ENCODE measurements at places on chromosomes 13 and 19.

DNA sequence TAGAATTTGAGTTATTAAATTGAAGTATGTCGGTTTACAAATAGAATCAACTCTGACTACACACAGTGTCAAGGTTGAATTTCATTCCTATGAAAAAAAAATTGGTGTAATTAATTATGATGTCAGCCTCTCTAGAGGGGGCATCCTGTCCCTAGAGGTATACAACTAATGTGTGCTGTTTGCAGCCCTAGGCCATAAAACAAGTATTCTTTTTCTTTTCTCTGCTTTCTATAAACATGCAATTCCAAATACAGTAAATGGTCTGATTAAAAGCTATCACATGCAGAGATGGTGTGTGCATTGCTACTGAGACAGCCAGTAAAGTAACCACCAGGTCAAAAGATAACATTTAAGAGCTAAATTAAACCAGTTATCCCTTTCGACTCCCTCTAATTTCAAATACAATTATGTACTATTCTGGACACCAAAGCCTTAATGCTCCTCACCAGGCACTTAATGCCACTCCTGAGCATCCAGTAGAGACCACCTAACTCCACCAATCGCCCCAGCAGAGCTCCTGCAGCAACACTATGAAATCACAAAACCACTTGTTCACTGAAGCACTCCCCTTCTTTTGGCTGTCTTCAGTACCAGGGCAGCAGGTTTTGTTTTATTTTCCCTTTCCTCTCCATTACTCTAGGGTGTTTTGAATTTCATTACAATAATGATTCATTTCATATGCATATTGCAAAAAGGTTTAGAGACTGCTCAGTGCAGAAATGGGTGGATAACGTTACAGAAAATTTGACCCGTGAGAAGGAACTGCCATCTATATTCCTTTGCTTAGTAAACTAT, 426.9 kb downstream of the PCDH9 start:
- no peak for DNase-seq
- H3K4me3 ChIP-seq: no peak overlapping the region
- H3K27ac ChIP-seq: no peak overlapping the region
- H3K27me3 ChIP-seq: no peaks in the 10 kb centered on the region
- no peaks in the 10 kb centered on the region for H3K36me3 ChIP-seq

DNA sequence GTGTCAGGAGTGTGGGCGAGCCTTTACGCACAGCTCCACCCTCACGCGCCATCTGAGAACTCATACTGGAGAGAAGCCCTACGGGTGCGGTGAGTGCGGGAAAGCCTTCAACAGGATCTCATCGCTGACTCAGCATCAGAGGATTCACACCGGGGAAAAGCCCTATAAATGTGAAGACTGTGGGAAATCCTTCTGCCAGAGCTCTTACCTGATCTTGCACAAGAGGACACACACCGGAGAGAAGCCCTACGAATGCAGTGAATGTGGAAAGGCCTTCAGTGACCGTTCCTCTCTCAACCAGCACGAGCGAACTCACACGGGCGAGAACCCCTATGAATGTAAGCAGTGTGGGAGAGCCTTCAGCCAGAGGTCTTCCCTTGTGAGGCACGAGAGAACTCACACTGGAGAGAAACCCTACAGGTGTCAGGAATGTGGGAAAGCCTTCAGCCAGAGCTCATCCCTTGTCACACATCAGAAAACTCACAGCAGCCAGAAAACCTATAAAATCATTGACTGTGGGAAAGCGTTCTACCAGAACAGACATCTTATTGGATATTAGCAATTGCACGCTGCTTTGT, 6.9 kb upstream of the ZNF555 start:
- no peaks in the 10 kb centered on the region for H3K27me3 ChIP-seq
- no peak overlapping the region for H3K27ac ChIP-seq
- no peak overlapping the region for H3K4me3 ChIP-seq
- H3K36me3 ChIP-seq: no peaks in the 10 kb centered on the region

DNA sequence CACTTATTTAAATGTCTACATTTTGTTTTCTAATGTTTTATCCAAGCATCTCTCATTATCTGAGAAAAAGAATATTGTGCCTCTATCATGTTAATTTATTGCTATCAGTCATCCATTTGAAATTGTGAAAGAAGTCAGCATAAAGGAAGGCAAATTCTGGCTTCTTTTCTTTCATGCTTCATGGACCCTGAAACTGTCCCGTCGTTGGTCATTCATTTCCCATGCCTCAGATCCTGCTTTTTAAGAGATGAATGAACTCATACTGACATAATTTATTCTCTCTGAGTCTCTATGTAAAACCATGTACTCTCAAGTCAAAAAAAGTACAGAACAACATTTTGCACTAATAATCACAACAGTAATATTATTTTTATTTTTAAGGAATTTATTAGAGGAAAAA, 2512.0 kb downstream of the PCDH9 start:
- DNase-seq: no peak
- H3K36me3 ChIP-seq: no peaks in the 10 kb centered on the region
- H3K27ac ChIP-seq: no peak overlapping the region
- no peaks in the 10 kb centered on the region for H3K27me3 ChIP-seq
- no peak overlapping the region for H3K4me3 ChIP-seq

DNA sequence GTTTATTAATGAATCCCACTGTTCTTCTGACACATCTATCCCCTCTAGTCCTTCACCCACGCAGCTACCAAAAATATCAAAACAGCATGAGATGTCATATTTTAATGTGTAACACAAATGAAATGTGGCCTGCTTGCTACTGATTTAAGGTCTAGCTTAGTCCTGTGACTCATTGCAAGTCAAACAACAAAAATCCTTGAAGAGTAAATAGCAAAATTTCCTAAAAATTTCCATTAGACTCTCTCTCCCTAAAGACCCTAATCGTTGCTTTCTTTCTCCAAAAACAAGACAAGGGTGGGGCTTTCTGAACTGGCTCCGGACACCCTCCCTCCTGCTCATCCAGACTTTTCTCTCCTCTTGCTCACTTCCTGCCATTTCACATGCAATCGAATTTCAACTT, 99.9 kb upstream of the IPO5 start:
- H3K36me3 ChIP-seq: no peaks in the 10 kb centered on the region
- DNase-seq: no peak
- H3K4me1 ChIP-seq: no peaks in the 10 kb centered on the region
- no peaks in the 10 kb centered on the region for H3K27me3 ChIP-seq
- H3K4me3 ChIP-seq: no peak overlapping the region
- no peak overlapping the region for H3K27ac ChIP-seq
